Stimulated activated CD8-positive, alpha-beta memory T cell treated with anti-CD3 and anti-CD28 coated beads, Interleukin-4, amount 100 ng/mL, for 1 hour (primary cell): ENCODE measurements at places on chromosomes 16 and 17.

GRCh38 chr17:56771563-56771962 is 62.2 kb downstream of the C17orf67 start:
- DNase-seq, result no peak

GRCh38 chr17:47820033-47820789 is 1.4 kb downstream of the OSBPL7 start:
- no peak for DNase-seq

- DNase-seq, result no peak
These were observed 100.7 kb downstream of the CYLD start for GRCh38 chr16:50842589-50842988.

- no peak for DNase-seq
These were observed 77.6 kb downstream of the SOCS1 start for GRCh38 chr16:11178424-11178823.

DNA sequence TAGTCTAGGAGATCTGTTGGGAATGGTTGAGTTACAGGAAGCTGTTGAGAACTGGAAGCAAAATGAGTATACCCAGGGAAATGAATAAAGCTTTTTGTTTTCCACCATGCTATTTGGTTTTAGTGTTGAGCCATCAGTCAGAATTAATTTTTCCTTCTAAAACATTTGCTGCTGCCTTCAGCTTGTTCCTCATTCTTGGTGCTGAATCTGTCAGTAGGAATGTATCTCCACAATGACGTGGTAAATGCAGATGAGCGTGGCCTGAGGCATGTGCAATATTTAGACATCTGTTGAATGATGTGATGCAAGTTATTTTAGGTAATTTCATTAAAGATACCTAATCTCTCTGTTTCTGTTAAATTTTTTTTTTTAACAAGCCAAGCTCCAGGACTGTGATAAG is 10.9 kb downstream of the HAPSTR1 start:
- no peak for DNase-seq

DNA sequence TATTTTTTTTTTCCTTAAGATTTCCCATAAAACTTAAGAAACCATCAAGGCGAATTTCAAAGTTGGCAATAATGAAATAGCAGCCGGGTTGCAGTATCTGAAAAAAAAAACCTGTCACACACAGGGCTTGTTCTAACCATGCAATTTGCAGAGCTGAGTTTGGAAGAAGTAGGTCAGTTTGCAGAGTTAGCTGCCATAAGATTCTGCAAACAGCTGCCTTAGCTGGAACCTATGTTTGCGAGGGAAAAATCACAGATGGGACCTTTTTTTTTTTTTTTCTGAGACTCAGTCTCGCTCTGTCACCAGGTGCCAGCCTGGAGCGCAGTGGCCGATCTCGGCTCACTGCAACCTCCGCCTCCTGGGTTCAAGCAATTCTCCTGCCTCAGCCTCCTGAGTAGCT is 98.5 kb upstream of the HS3ST4 start:
- DNase-seq, result no peak

DNA sequence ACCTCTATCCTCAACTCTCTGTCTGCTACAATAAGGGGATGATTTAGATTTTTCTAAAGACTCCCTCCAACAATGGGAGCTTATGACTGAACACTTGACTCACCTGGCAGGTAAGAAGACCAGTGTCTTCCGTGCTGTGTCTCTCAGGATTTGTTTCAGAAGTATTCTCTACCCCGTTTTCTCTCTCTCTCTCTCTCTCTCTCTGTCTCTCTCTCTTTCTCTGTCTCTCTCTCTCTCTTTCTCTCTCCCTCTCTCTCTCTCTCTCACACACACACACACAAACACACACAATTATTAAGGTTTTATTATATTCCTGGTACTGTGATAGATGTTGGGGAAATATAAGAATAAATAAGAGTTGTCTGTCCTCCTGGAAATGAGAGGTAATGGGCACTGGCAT is 263.9 kb downstream of the TOX3 start:
- DNase-seq, result no peak

- no peak for DNase-seq
These were observed 28.3 kb upstream of the PITPNA start for GRCh38 chr17:1590747-1591473.
